ENCODE measurements at places on chromosomes 11 and 22. TPM values are rescaled to one million over a fixed set of nuclear protein-coding genes. Genes with fewer than 3 reads are reported as not detected.

GRCh38 chr11:116263770-116264169 is 509.0 kb downstream of the BUD13 start:
- no peak for DNase-seq

- no peak for DNase-seq
Measured at GRCh38 chr22:28792491-28793383, 7.6 kb downstream of the XBP1 start.

DNA sequence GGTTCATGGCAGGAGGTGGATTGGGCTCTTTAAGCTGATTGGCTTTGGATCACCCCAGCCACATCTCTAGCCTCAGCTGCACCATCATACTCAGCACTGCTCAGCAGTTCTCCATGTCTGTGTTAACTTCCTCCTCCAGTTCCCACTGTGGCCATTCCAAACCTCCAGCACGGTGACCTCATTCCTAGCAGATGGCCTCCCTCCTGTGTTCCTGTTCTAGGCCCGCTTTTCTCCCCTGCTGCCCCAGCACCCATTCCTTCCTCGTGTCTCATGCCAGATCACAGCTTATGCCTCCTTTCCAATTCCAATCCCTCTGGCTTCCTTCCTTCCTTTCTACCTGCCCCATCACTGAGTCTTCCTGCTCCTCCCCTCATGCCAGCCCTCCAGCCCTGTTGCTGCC is 96.1 kb downstream of the MICAL2 start:
- DNase-seq = no peak

The YPEL1 gene
- polyA plus RNA-seq = 2.3 TPM

DNA sequence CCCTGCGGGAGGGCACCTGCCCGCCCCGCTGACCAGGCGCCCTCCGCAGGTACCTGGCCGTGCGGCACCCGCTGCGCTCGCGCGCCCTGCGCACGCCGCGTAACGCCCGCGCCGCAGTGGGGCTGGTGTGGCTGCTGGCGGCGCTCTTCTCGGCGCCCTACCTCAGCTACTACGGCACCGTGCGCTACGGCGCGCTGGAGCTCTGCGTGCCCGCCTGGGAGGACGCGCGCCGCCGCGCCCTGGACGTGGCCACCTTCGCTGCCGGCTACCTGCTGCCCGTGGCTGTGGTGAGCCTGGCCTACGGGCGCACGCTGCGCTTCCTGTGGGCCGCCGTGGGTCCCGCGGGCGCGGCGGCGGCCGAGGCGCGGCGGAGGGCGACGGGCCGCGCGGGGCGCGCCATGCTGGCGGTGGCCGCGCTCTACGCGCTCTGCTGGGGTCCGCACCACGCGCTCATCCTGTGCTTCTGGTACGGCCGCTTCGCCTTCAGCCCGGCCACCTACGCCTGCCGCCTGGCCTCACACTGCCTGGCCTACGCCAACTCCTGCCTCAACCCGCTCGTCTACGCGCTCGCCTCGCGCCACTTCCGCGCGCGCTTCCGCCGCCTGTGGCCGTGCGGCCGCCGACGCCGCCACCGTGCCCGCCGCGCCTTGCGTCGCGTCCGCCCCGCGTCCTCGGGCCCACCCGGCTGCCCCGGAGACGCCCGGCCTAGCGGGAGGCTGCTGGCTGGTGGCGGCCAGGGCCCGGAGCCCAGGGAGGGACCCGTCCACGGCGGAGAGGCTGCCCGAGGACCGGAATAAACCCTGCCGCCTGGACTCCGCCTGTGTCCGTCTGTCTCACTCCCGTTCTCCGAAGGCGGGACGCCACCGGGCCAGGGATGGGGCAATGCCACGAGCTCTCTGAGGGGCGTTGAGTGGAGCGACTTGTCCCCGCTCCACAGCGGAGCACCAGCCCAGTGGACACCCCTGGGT is 1.8 kb downstream of the GALR3 start:
- peak; percentile 17 for DNase-seq
